Adipose tissue (tissue), 3 donors: ENCODE measurements at places on chromosomes 3 and 15. TPM values are rescaled to one million over a fixed set of nuclear protein-coding genes. Genes with fewer than 3 reads are reported as not detected.

Gene PPP1R14D
- polyA plus RNA-seq, result not detected

Gene PLSCR5
- polyA plus RNA-seq, result not detected

Gene THAP10
- 1.5 TPM for polyA plus RNA-seq

Gene FOXB1
- polyA plus RNA-seq, result not detected

Gene TM6SF1
- polyA plus RNA-seq, result 5.5 TPM

Gene FAM107A
- polyA plus RNA-seq, result 10.5 TPM

Gene PATL2
- polyA plus RNA-seq, result not detected

Gene NR1I2
- not detected for polyA plus RNA-seq

Gene VPS18
- 4.0 TPM for polyA plus RNA-seq

Gene ISLR
- 22.2 TPM for polyA plus RNA-seq

Gene OIP5
- polyA plus RNA-seq, result not detected

Gene ATP13A5
- 0.05 TPM for polyA plus RNA-seq

Gene IMPG2
- polyA plus RNA-seq, result 0.03 TPM

Gene AMIGO3
- polyA plus RNA-seq, result not detected

Gene KIF15
- 0.16 TPM for polyA plus RNA-seq

Gene KNL1
- polyA plus RNA-seq, result 0.12 TPM

Gene HCLS1
- 67.8 TPM for polyA plus RNA-seq

Gene CCDC80
- polyA plus RNA-seq, result 213 TPM

Gene GOLGA6L10
- 0.79 TPM for polyA plus RNA-seq

Gene SLC25A20
- 22.9 TPM for polyA plus RNA-seq

Gene CNTN6
- polyA plus RNA-seq, result not detected

Gene COL6A6
- 0.22 TPM for polyA plus RNA-seq

Gene CFAP20DC
- polyA plus RNA-seq, result 0.36 TPM

Gene SLC28A2
- not detected for polyA plus RNA-seq

Gene CAMKV
- polyA plus RNA-seq, result not detected

Gene PLCH1
- not detected for polyA plus RNA-seq

Gene SI
- polyA plus RNA-seq, result not detected

Gene GRK7
- 0.03 TPM for polyA plus RNA-seq

Gene KBTBD13
- polyA plus RNA-seq, result 0.03 TPM

Gene RRP9
- 16.5 TPM for polyA plus RNA-seq

Gene GOLGA8N
- 57.7 TPM for polyA plus RNA-seq

Gene DNASE1L3
- 4.9 TPM for polyA plus RNA-seq

Gene NEK11
- 3.3 TPM for polyA plus RNA-seq

Gene CLDN16
- not detected for polyA plus RNA-seq

Gene CCR9
- 0.05 TPM for polyA plus RNA-seq

Gene TBL1XR1
- 34.0 TPM for polyA plus RNA-seq

Gene FETUB
- not detected for polyA plus RNA-seq

Gene SMAD6
- polyA plus RNA-seq, result 23.0 TPM

Gene RTP3
- not detected for polyA plus RNA-seq

Gene PTPN9
- polyA plus RNA-seq, result 9.8 TPM

Gene PLS1
- 0.11 TPM for polyA plus RNA-seq

Gene LRRN1
- polyA plus RNA-seq, result 0.40 TPM

Gene CCDC13
- polyA plus RNA-seq, result 0.44 TPM

Gene GNB4
- 5.6 TPM for polyA plus RNA-seq

Gene NT5DC2
- 10.8 TPM for polyA plus RNA-seq

Gene CELSR3
- 1.0 TPM for polyA plus RNA-seq

Gene TPRA1
- polyA plus RNA-seq, result 26.9 TPM

Gene TRH
- polyA plus RNA-seq, result 0.22 TPM

Gene NEK10
- polyA plus RNA-seq, result 0.34 TPM

Gene MKRN3
- polyA plus RNA-seq, result 0.37 TPM

Gene CPN2
- polyA plus RNA-seq, result 0.58 TPM

Gene ADGRG7
- not detected for polyA plus RNA-seq

Gene CHRNA7
- 1.5 TPM for polyA plus RNA-seq

Gene ZNF197
- polyA plus RNA-seq, result 4.9 TPM
